Kasumi-1 (cell line): ENCODE measurements at places on chromosomes 16 and 17.
A peak's percentile ranks its signal among the peaks of the same experiment; 100 is the strongest.

- DNase-seq: no peak
These were observed 53.9 kb upstream of the CCL2 start for GRCh38 chr17:34201225-34201624.

DNA sequence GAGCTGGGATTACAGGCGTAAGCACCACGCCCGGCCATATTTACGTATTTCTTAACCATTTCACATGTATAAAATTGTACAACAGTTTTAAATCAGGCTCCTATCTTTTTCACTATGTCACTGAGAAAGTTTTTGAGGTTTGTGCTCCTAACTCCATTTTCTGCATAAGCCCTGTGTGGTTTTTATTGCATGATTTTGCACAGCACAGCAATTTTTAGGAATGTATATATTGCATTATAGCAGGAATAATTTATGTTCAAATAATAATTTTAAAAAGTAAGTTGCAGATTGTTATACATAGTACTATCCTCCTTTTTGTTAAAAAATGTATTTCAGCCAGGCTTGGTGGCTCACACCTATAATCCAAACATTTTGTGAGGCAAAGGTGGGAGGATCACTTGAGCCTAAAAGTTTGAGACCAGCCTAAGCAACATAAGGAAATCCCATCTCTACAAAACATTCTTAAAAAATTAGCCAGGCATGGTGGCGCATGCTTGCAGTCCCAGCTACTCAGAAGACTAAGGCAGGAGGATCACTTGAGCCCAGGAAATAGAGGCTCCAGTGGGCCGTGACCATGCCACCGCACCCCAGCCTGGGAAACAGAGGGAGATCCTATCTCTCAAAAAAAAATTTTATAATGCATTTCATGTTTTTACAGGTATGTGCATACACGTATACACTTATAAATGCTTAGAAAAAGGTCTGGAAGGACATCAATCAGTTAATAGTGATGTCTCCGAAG lies 26.0 kb downstream of the SMG6 start:
- DNase-seq: no peak

DNA sequence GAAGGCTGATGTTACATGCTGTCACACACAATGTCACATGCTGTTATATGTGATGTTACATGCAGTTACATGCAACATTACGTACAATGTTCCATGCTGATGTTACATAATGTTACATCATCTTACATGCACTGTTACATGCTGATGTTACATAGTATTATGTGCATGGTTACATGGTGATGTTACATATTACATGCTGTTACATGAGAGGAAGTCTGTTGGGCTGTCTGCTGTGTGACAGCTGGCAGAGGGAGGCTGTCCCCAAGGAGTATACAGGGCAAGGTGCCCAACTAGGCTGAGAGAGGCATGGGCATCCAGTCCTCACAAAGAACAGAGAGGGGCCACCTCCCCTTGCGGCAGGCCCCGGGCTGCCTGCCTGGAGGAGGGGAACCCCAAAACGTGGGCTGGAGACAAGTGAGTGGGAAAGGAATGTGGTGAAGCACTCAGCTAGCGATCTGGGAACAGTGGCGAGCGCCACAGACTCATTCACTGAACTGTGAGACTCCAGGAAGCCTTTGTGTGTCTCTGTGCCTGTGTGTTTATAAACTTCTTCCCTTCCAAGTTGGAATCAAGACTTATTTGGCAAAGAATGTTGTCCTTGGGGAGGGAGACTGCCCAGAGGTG lies 30.6 kb downstream of the TMEM92 start:
- no peak for DNase-seq

DNA sequence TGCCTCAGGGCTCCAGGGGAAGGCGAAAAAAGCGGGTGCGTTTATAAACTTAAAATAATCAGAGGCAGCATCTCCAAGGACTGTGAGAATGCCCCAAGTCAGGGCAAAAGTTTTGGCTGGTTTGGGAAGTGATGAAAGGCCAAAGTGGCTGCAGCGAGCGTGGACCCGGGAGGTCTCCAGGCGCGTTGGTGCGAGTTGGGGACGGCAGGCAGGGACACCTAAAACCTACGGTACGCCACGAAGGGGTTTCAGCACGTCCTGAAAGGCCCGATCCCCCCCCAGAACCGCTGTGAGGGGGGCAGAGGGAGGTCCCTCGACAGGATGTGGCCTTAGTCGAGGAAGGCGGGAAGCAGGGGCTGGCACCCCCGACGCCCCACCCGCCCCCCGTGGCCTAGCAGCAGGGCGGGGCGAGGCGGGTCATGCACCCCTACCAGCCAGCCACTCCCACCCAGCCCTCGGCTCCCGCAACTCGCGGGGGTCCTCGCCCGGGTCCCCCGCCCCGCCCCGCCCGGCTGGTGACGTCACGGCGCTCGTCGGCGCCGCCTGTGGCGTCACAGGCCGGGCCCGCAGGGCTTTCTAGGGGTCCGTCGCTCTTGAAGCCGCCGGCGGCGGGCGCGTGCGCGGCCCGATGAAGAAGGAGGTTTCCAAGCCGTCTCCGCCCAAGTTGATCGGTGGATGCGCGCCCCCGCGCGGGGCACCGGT lies at the start of gene MYCBPAP:
TSS of gene MYCBPAP (plus strand) at position 569 of the 702 bp plus-strand sequence. CDS start 236 bp downstream, outside the sequence.
- DNase-seq: peak; percentile 47

DNA sequence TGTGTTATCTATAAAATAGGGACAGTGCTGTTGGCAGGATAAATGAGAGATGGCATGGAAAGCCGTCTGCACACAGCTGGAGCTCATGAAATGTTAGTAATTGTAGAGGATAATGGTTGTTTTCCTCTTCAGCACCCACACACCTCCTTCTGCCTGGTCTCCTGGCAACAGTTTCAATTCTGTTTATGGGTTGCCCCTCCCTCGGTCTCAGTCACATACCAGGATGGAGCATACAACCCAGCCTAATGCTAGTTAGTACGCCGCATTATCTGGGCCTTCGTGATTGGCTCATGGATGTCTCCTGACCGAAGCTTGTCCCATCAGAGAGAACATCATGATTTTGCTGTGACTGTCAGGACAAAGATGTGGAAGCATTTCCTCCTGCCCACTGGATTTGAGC lies 126.2 kb upstream of the WSCD1 start:
- DNase-seq: no peak

DNA sequence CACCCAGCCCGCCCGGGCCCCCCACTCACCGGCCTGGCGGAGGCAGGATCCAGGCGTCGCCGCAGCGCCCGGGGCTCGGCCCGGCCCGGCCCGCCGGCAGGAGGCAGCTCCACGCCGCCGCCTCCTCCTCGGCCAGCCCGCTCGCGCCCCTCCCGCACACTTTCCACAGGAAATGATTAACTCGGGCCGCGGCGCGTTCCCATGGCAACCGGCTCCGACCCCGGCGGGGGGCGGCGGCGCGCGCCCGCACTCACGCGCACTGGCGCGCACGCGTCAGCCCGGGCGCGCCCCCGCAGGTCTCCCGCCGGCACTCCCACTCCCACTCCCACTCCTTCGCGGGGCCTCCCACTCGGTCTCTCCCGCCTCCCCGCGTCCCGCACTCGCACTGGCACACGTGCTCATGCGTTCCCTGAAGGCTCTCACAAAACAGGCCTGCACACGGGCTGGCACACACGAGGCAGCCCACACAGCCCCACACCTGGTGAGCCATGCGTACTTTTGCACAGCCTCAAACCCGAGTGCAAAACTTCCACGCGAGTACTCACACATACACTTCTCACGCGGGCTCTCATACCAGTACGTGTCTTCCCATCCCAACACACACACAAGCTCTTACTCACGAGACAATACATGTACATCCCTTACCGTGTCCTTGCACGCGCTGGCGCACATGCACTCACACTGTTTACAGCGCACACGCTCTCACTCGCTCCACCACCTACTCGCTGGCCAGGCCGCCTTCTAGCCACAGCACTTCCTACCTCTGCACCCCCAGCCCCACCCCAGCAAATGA lies at the start of gene KIFC3:
TSS of gene KIFC3 (minus strand) at position 151 of the 793 bp plus-strand sequence. CDS start 4,248 bp downstream, outside the sequence.
- peak; percentile 12 for DNase-seq

DNA sequence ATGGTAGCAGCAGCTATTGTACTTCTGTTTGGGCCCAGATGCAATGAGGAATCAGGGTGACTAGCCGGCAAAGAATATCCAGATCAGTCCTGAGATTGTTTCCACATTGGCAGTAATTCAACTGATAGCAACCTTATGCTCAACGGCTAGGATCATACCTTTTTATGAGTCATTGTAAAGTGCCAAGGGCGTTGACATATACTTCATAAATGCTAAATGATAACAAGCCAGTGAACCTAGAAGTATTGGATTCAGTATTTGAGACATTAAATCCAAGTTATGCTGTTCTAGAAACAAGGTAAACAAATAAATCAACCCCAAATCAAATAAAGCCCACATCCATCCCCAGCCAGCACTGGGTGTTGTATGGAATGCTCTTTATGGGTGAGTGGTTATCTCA lies 207.1 kb upstream of the ZFHX3 start:
- DNase-seq: no peak

- DNase-seq: no peak
These were observed 637.0 kb upstream of the RBFOX1 start for GRCh38 chr16:6695666-6696065.

GRCh38 chr16:28597692-28598261 lies 927 bp upstream of the SULT1A2 start:
- DNase-seq: peak; percentile 1

- no peak for DNase-seq
These were observed 1.6 kb downstream of the PPL start for GRCh38 chr16:4935241-4935855.

- no peak for DNase-seq
These were observed 2.5 kb downstream of the HS3ST2 start for GRCh38 chr16:22816475-22816874.

GRCh38 chr16:48393485-48394354 lies 8.5 kb upstream of the SIAH1 start:
- no peak for DNase-seq

GRCh38 chr17:64154717-64155116 lies 24.8 kb upstream of the ERN1 start:
- peak; percentile 64 for DNase-seq

- DNase-seq: no peak
These were observed 28.0 kb downstream of the FZD2 start for GRCh38 chr17:44585315-44585714.

- peak; percentile 55 for DNase-seq
These were observed 2.0 kb upstream of the GLG1 start for GRCh38 chr16:74608944-74609343.

- DNase-seq: no peak
These were observed 596 bp downstream of the SEPHS2 start for GRCh38 chr16:30445149-30445407.

GRCh38 chr17:1611715-1612114 lies 16.9 kb downstream of the SLC43A2 start:
- no peak for DNase-seq

DNA sequence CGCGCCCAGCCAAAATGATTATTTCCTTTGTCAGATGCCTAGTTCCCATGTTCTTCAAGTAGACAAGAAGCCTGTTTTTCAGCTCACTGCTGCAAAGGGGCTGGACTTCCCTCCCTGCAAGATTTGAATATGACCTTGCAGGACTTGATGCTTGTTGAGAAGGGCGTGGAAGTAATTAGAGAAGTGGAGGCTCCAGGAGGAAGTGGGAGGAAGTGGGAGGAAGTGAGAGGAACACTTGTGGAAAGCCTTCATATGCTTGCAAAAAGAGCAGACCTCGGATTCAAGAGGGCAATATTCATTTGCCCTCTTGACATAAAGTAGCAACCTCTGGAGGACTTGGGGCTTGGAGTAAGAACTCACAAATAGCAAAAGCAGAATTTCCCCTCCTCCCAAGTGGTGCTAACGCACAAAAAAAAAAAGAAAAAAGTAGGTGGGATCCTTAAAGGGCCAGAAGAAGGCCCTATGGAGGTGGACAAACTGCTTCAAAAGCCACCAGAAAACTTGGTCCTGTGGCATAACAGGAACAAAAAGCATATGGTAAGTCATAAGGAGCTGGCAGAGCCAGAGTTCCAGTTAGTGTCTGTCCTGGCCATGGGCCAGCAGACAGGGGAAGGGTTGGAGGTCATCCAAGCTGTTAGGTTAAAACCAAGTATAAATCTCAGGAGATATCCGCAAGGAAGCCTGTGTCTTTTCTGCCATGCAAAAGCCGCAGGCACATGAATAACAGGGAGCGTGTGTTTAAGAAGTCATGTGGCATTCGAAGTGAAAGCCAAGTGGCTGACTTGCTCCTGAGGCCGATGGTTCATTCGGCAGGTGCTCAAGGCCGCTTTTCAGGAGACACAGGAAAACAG lies 20.6 kb upstream of the PRKAR1A start:
- DNase-seq: peak; percentile 97

GRCh38 chr16:87395181-87395842 lies 3.2 kb downstream of the MAP1LC3B start:
- no peak for DNase-seq

GRCh38 chr16:70294385-70295025 lies 4.5 kb upstream of the DDX19B start:
- no peak for DNase-seq

DNA sequence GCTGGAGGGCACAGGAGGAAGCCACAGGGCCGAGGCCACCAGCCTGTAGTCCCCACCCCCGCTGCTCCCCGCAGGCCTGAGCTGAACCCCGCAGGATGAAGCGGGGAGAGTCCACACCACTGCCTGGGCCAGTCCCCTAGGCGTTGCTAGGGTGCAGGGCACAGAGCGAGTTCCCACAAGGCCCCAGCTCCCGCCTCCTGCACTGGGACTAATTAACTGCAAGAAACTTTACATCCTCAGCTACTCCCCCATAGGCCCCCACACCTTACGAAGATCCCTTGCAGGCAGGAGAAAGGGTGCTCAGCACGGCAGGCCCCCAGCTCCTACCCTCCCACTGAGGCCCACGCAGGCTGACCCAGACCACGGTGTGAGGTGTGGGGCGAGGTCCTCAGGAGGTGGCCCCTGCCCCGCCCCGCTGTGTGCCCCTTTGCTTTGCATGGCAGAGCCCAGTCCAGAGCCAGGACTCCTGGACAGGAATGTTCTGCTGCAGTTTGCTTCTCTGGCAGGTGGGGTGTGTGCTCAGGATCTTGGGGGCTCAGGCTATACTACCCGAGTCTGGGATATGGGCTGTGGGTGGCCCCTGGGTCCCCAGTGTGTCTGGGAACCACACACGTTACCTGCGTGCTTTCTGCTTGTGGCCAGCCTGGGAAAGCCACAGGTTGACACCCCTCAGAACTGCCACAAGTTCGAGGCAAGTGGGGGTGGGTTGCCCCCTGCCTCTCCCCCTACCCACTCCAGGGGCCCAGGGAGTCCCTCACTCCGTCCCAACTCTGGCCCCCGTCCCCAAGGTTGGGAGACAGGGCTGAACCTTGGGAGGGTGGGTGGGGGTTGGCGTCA lies 1.2 kb downstream of the GNG13 start:
- no peak for DNase-seq
